ENCODE measurements at places on chromosomes 2 and 18.

DNA sequence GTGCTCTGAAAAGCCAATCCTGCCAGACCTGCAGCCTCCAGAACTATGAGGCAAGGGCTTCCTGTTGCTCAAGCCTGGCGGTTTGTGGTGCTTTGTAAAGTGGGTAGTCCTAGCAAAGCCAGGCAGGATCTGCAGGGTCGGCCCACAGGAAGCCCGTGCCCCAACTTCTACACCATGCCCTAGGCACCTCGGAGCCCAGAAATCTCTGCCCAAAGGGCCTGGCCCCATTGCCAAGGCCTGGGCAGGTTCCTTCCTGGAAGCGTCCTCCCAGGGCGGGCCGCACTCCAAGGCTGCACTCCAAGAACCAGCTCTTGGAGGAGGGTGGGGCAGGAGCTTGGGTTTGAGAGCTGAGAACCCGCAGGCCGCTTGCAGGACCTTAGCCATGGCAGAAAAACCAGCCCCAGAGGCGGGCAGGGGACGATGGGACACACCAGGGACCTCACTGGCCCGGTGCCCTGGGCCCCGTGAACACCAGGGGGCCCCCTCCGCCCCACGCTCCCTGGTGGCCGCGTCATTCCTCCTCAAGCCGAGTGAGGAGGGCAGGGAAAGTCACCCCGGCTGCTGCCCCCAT lies 37.2 kb upstream of the ID2 start:
- DNase-seq: no peak

GRCh38 chr2:2328848-2329247 lies 2.2 kb downstream of the MYT1L start:
- no peak for DNase-seq

DNA sequence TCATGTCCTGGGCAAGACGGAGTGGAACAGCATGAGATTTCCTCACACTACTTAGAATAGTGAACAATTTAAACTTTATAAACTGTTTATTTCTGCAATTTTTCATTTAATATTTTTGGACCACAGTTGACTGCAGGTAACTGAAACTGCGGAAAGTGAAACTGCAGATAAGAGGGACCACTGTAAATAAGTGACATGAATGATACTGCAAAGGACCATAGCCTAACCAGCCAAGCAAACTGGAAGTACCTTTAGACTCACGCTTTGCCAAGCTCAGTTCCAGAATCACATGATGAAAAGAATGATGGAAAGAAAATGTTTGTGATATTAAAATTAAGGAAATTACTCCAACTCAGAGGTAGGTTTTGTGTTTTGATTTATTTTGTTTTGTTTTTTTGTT lies 94.6 kb upstream of the ITGA4 start:
- no peak for DNase-seq

DNA sequence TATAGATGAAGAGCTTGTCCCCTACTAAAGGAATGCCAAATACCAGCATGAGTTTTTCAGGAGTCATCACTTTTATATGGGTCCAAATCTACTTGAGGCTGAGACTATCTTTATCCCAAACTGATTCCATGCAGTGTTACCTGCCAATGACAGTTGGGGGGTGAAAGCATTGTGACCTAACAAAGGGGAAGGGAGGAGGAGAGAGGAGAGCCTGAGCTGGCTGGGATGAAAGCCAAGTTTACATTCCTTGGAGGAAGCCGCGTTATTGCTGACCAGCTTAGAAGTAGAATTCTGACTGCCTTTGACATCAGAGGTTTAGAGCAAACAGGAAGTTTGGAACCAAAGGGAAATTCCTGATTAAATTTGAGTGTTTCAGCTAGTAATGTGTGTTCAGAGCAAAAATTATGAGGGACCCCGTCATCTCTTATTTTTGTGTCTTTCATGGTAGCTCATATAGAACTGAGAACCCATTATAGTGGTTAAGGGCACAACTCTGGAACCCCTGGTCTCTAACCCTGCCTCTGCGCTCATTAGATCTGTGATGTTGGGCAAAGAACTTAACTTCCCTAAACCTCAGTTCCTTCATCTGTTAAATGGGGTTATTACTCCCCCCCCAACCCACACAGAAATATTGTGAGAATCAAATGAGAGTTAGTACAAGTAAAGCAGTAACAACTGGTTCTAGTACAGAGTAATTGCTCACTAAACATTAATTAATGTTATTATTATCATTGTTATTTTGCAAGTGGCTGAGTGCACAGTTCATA lies 199.3 kb upstream of the EPAS1 start:
- DNase-seq: no peak

- DNase-seq: no peak
These were observed 11.5 kb downstream of the GCC2 start for GRCh38 chr2:108460345-108461037.

GRCh38 chr2:236120141-236120601 lies 48.0 kb downstream of the GBX2 start:
- DNase-seq: no peak

GRCh38 chr2:128645631-128646030 lies 327.0 kb upstream of the HS6ST1 start:
- DNase-seq: no peak

GRCh38 chr2:67729474-67729873 lies 332.3 kb downstream of the ETAA1 start:
- DNase-seq: no peak

All from stimulated activated CD8-positive, alpha-beta memory T cell treated with anti-CD3 and anti-CD28 coated beads, Interleukin-15, amount 100 ng/mL, for 4 hours (primary cell).